ENCODE measurements at places on chromosomes 3 and 15.

DNA sequence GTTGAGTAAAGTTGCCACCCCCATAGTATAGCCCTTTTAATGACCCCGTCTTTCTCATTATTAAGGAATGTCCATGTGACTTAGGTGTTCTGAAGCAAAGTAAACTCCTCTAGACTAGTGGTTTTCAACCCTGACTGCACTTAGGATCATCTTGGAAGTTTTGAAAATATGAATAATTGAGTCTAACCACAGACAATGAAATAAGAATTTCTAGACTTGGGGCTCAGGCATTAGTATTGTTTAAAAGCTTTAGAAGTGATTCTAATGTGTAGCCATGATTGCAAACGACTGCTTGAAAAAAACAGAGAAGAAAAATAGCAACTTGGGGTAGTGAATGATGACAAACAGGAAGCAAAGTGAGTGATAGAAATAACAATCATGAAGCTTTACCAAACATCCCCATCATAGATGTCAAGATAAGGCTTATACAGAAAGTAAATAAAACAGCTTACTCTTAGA lies 35.0 kb downstream of the ALCAM start:
- no peak for DNase-seq

DNA sequence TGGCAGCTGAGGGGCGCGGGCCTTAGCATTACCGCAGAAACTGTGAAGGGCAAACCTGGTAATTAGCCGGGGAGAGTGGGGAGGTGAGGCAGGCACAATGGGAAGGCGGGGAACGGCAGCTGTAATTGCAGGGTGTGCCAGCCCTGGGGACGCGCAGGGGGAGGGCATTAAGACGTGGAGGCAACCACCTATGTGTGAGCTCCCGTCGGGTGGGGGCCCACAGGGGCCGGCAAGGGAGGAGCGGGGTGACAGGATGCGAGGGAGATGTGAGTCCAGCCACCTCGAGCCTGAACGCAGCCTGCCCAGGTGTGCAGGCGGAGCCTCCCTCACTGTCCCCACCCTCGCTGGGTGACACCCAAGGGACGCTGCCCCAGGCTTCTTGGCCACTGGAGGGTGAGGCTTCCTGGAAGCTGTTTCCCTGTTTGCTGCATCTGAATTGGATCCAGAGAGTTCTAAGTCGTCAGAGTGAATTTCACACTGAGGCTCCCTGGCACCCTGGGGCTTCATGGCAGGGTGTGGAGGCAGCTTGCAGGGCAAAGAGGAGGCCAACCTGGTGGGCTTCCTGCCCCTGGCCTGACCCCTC lies 130.6 kb upstream of the MEF2A start:
- DNase-seq, result no peak

DNA sequence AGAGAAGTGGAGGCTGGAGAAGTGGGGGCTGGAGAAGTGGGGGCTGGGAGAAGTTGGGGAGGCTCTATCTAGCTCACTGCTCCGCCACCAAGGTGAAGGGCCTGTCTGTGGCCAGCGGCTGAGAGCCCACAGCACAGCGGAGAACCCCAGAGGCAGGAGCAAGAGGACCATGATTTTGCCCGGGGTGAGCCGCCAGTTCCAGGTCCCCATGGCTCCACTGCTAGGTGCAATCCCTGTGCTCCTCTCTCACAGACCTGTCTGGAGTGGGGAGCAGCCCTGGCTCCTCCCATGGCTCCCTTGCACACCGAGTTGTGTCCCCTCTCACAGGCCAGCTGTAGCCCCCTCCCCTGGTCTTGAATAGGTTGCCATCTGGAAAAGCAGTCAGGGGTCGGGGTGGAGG lies 4.7 kb upstream of the NRROS start:
- no peak for DNase-seq

- DNase-seq, result no peak
Observed at GRCh38 chr3:140767566-140767965, 89.7 kb downstream of the TRIM42 start.

GRCh38 chr3:166191411-166191810 lies 354.2 kb upstream of the BCHE start:
- DNase-seq, result no peak

GRCh38 chr3:99365979-99366378 lies 272.4 kb upstream of the COL8A1 start:
- no peak for DNase-seq

- no peak for DNase-seq
Observed at GRCh38 chr3:194995334-194995733, 275.6 kb downstream of the XXYLT1 start.

DNA sequence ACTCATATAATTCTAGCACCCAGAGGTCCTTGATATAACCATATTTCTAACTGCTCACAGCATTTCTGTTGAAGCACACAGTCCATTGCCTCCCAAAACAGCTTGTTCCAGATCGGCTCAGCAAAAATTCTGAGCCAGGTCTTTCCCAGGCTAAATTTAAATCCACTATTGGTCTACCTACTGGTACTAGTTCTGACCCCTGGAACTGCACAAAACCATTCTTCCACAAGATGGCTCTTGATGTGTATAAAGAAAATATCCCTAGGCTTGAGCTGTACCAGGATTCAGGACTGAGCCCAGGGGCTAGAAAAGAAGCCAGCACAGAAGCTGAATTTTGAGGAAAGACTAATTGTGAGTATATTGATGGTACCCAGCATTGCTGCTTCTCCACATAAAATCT lies 75.4 kb upstream of the ABHD17C start:
- peak; percentile 22 for DNase-seq

DNA sequence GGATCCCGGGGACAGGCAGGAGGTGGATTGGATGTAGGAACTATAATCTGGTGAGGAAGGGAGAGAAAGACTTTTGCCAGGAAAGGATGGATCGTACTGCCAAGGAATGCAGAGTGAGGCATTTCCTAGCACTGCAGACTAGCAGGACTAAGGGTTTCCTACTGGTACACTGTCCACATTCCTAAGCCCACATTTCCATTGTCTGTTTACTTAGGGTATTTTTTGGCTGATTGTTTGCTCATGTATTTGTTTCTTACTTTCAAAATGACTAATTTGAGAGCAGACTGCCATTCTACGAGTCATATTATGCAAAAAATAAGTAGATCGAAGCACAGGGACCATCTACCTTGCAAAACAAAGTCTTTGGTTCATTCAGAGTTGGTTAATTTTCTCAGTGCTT lies 1029.5 kb upstream of the NR2F2 start:
- no peak for DNase-seq

GRCh38 chr3:114428044-114428595 lies 134.3 kb downstream of the TIGIT start:
- no peak for DNase-seq

- no peak for DNase-seq
Observed at GRCh38 chr3:197949191-197949777, 706 bp upstream of the RPL35A start.

DNA sequence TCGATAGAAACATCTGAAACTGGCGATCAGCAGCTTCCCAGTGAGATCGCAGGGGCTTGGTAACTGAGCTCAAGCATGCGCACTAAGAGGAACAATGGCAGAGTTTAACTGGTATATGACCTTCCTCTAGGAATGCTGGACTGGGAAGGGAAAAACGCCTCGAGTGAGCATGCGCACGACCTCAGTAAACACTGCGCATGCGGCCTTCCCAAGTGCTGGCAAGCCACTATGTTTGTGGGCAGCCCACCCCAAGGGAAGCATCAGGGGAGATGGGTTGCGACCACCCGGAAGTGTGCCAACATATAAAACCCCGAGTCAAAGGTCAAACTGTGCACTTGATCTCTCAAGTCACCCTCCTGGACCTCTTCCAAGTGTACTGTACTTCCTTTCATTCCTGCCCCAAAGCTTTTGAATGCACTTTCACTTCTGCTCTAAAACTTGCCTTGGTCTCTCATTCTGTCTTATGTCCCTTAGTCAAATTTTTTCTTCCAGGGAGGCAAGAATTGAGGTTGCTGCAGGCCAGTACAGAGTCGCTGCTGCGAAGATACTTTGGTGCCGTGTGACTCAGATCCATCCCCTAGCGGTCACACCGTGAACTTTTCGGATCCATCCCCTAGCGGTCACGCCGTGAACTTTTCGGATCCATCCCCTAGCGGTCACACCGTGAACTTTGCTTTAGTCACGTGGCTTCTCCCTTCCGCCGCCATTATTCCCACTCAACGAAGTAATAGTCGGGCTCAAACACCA lies 243.3 kb downstream of the FAM43A start:
- DNase-seq, result no peak

GRCh38 chr3:23953523-23953922 lies 8.4 kb downstream of the NR1D2 start:
- no peak for DNase-seq

GRCh38 chr3:132538072-132538471 lies 59.0 kb upstream of the ACKR4 start:
- DNase-seq, result no peak

- DNase-seq, result peak; percentile 46
Observed at GRCh38 chr3:21654662-21655061, 96.3 kb downstream of the ZNF385D start.

GRCh38 chr15:27864086-27864485 lies 235.0 kb downstream of the OCA2 start:
- no peak for DNase-seq

DNA sequence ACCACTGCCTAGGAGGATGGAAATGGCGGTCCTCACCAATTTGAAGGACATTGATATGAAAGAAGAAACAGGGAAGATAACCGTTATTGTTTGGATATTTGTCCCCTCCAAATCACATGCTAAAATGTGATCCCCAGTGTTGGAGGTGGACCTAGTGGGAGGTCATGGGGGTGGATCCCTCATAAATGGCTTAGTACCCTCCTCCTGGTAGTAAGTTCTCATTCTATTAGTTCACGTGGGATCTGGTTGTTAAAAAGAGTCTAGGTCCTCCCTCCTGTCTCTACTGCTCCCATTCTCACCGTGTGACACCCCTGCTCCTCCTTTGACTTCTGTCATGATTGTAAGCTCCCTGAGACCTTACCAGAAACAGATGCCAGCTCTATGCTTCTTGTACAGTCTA lies 30.5 kb downstream of the TLNRD1 start:
- no peak for DNase-seq

DNA sequence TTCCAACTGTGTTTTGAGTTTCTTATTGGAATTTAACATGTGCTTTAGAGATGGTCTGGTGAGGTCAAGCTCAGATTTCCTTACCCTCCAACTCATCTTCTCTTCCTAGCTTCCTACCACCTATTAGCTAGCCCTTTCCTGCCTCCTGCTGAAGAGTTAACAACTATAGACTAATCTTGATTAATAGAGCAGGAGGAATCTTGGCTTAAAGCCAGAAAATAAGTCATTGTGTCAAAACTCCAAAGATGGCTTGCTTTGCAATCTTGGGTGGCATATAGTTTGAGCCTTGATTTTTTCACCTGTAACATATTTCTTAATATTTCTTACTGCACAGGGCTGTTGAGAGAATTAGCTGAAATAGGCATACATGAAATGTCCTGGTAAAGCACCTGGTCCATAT lies 27.3 kb downstream of the BCL2L10 start:
- DNase-seq, result no peak

DNA sequence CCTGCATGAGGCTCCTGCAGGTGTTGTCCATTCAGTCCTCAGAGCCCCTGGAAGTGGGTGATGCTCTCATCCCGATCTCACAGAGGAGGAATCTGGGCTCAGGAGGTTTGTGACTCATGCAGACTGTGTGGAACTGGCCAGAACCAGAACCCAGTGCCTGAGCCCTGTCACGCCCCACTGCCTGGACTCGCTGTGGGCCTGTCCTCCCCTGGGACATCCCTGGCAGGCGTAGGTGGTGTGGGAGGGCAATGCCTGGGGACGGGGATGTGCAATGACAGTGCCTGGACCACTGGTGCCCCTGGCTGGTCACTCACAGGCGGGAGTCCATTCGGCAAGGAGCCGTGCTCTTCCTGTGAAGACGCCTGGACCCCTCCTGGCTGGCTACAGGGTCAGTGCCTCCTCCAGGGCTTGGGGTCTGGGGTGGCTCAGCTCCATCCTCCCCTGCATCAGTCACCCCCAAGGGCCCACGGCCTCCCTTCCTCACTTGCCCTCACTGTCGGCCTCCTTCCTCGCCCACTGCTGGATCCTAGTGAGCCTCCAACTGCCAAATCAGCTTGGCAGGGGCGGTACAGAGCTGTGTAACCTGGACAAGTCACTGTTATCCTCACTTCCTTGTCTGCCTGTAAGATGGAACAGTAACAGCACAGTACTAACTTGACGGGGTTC lies 14.9 kb downstream of the PSTPIP1 start:
- DNase-seq, result no peak

DNA sequence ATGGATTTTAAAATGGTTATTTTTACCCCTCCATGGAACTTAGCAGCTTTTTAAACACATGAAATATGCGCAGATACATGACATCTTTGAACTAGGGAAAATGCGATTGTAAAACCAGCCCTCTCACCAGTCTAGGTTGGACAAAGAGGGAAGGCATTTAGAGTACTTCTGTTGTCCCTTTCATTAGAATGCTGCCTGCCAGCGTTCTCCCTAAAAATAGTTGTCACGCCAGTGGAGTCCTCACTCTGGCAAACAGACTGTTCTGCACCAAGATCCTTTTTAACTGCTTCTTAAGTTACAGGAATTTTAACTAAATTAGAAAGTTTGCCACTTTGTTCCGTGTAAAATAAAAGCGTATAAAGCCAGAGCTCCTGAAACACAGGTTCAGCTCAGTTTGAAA lies 295.3 kb downstream of the VPS13C start:
- DNase-seq, result no peak

DNA sequence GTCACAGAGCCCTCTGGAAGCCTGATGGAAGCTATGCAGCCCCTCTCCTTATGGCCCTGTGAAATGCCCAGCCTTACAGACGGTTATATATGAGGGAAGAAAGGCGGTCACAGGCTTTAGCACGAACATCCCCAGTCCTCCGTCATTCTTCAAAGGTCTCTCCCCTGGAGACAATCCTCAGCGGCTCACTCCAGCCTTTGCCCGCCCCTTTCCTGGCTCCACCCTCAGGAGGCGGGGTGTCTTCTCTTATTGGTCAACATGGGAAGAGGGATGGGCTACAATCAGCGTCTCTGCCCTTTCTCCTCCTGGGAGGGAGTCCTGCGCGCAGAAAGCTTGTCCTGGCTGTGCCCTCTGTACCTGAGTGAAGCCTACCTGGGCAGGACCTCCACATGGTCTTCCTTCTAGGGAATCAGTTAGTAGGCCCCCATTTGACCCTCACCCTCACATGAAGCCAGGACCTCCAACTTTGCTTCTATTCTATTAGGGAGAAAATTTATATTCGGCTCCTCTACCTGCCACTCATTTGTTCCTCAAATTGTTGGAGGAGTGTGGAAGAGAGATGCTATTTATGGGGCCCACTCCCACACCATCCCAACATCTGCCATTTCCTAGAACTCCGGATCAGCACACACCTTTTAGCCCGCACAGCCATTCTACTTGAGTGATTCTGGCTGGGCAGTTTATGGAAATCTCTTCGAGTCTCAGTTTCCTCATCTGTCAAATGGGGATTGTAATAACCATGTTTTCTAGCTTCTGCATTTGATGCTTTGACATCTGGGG lies 112.9 kb upstream of the SLC6A11 start:
- no peak for DNase-seq

DNA sequence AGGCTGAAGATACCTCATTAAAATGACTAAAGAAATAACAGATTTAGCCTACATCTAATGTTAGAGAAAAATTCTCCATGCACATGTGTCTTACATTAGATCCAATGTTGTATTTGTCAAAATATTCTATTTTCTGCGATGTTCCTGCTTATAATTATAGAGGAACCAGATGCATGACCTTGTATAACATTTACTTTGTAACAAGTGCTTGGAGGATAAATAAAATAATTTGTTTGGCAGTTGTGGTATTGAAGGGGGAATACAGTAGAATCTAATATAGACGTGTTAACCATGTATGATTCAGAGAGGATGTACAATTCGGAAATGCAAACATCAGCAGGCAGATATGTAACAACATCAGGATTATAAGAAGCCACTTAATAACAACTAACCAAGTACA lies 922.2 kb downstream of the TUSC7 start:
- no peak for DNase-seq
